ENCODE measurements at places on chromosomes 2 and 18.
A peak's percentile ranks its signal among the peaks of the same experiment; 100 is the strongest.

DNA sequence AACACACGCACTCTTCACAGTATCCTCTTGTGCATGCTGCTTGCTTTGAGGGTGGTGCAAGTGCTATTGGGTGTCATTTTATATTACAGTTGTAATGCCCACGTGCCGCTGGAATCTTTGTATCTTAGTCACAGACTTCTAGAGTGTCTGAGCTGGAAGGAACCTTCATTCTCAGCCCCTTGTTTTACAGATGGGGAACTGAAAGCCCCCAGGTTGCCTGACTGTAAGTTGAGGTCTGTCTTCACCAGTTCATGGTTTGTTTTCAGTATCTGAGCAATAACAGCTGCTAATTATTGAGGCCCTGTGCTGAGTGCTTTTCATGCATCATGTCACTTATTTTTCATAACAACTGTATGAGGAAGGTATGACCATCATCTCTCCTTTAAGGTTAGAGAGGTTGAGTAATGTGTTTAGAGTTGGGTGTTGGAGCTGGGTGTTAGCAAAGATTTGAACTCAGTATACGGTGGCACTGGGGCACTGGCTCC is 77.0 kb downstream of the PRKCE start:
- DNase-seq = no peak

- no peak for DNase-seq
These were observed 109.7 kb downstream of the B3GNT2 start for GRCh38 chr2:62305421-62306176.

GRCh38 chr2:226578879-226579278 is 220.7 kb downstream of the IRS1 start:
- DNase-seq = no peak

DNA sequence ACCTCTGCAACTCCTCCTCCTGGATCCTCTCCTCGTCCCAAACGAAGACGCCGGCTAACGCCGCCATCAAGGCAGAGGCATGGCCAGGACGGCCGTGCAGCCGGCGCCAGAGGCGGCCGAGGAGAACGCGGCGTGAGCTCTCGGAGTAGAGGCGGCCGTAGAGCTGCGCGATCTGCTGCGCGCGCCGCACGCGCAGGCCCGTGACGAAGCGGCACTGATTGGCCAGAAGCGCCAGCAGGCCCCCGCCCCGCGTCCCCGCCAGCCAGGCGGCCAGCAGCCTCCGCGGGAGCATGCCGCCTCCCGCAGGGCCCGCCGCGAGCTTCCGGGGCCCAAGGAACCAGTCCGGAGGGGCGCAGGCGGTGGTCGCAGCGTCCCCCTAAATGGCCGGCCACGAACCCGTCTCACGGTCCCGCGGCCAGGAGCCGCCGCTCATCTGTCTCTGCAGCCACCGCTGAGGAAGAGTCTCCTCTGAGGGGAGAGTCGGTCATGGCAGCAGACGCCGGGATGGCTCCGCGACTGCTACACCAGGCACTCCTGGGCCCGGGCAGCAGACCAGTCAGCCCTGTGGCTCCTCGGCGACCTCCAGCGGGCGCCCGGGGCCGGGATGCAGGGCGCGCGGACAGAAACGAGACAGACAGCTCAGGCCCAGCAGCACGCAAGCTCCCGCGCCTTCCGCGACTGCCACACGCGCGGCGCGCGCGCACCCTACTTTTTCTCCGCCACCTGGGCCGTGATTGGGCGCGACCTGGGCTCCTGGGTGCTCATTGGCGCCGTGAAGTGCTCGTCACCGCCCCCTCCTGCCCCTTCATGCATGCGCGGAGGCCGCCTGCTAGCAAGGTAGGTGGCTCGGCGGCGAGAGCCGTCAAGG is at the start of gene STARD7:
Gene STARD7, minus strand, starts transcription at position 685 of the 868 bp plus-strand sequence. Its CDS starts 393 bp downstream, at position 292.
- peak; percentile 96 for DNase-seq

DNA sequence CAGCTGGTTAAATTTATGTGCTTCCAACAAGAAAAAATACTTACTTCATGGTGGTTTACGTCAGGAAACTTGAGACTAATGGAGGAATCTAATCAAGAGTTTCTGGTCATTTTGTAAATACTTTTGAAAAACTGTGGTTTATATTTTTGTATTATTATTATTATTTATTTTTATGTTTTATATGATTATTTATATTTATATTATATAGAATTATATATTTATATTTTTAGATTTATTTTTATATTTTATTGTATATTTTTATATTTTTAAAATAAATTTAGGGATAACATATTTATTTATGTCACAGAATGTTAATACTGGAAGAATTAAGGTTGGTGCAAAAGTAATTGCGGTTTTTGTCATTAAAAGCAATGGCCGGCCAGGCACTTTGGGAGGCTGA is 474.5 kb upstream of the DDX18 start:
- DNase-seq = no peak

GRCh38 chr2:182906454-182906853 is 40.0 kb upstream of the FRZB start:
- DNase-seq = no peak

GRCh38 chr2:100178085-100178788 is 35.8 kb upstream of the AFF3 start:
- no peak for DNase-seq

DNA sequence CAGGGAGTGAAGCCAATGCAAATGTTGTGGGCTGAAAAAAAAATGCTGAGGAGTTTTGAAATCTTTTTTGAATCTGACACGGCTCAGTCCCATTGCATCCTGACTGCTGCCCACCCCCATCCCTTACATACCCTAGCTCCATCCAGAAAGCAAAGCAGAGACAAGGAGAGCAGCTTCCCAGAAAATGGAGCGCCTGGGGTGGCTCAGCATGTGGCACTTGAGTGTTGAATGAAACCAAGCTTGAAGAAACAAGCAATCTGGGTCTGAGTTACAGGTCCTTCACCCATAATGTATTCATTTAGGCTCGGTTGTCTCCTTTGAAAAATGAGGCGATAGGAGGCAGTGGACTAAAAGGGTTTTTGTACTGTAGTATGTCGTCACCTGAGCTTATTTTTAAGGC is 244.2 kb upstream of the ACVR2A start:
- DNase-seq = no peak

DNA sequence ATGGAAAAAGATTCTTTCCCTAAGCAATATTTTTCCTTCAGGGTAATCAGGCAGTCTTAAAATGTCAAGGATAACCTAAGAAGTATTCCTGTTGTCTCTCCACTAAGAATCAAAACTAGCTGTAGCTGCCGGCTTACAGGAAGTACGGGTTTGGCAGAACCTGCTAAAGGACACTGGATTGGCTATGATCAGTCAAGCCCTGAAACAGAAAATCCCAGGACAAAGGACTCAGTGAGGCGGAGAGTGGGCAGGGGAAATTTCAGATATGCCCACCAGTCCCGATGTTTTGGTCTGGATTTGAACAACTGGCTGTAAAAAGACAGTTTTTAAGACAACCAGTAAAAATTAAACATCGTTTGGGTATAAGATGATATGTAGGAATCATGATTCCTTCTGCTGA is 155.7 kb downstream of the HDAC4 start:
- no peak for DNase-seq

GRCh38 chr2:238085899-238086298 is 14.2 kb upstream of the ESPNL start:
- no peak for DNase-seq

DNA sequence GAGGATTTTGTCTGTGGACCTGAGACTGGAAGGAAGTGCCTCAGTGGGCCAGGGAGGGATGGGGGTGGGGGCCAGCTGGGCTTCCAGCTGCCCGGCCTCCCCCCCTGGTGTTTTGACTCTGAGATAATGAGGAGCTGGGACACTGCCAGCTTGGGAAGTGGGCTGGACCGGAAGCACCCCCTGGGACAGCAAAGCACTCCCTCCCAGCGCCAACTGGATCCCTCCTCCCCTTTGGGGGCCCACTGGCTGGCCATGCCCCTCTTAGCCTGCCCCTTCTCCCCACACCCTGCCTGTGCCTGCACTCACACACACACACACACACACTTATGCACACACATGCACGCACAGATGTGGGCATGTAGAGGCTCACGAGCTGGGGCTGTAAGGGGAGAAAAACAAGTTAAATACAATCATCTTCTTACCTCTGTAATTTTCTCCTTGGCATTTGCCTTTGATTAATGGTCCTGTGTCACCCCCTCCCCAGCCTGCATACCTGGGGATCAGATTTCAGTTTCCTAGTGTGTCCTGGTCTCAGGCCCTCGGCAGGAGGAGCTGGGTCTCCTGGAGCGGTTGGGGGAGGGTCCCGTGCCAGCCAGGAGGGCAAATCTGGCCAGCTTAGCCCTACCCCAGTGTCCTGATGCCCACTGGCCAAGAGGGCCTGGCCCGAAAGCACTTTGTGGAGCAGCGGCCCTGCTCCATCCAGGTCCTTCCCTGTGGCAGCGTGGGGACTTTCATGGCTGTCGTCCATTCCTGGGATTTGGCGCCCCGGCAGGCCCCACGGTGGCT is 3.6 kb downstream of the ITM2C start:
- DNase-seq = no peak

DNA sequence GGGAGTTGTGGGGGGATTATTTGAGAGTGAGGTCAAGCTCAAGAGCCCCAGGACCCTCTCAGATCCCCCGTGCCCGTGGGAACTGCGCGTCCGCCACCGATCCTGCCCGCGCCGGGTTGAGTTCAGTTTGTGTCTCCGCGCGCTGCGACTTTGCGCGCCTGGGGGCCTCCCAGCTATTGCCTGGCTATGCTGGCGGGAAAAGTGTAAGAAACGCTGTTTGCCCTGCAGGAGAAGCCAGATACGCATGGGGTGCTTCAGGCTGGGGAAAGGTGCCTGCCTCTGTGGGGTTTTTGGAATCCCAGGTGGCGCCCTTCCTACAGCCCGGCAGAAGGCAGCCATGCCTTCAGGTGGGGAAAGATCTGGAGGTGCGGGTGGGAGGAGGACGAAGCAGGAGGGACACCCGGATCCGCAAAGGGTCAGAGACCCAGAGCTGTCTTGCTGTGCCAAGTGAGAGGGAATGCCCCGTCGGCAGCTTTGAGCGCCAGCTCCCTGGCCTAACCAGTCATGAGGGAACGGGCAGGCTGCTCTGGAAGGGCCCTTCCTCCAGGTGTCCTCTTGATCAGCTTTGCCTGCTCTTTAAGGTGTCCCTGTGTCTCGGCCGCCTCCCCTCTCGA is 22.5 kb downstream of the TEX44 start:
- no peak for DNase-seq

DNA sequence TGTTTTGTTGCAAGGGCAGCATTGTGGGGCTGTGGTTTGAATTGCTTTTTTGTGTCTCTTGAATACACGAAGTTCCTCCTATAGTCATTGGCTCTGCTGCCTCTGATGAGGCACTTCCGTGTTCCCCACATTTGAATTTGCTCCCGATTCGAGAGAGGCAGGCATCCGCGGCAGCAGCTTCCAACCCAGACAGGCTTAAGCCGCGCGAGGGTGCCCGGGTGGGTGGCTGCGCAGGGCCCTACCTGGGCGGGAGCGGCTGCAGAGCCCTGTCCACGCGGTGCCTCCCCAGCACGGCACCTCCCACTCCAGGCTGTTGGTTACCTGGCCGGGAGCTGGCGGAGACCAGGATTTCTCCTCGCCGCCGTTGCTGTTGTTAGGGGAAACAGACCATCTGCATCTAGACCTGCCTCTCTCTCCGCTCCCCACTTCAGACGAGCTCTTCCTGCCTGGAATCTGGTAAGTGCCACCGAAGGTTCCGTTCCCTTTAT is 151.3 kb downstream of the NEDD4L start:
- DNase-seq = peak; percentile 2

- DNase-seq = no peak
These were observed 49.7 kb downstream of the APOB start for GRCh38 chr2:20994130-20994529.

- DNase-seq = no peak
These were observed 84.9 kb downstream of the BCL11A start for GRCh38 chr2:60468382-60469085.

- no peak for DNase-seq
These were observed 30.6 kb upstream of the PPP3R1 start for GRCh38 chr2:68282811-68283418.

GRCh38 chr18:9249254-9249653 is 85.3 kb upstream of the TWSG1 start:
- no peak for DNase-seq

- DNase-seq = no peak
These were observed 2.4 kb upstream of the ARHGEF4 start for GRCh38 chr2:130834091-130834930.

DNA sequence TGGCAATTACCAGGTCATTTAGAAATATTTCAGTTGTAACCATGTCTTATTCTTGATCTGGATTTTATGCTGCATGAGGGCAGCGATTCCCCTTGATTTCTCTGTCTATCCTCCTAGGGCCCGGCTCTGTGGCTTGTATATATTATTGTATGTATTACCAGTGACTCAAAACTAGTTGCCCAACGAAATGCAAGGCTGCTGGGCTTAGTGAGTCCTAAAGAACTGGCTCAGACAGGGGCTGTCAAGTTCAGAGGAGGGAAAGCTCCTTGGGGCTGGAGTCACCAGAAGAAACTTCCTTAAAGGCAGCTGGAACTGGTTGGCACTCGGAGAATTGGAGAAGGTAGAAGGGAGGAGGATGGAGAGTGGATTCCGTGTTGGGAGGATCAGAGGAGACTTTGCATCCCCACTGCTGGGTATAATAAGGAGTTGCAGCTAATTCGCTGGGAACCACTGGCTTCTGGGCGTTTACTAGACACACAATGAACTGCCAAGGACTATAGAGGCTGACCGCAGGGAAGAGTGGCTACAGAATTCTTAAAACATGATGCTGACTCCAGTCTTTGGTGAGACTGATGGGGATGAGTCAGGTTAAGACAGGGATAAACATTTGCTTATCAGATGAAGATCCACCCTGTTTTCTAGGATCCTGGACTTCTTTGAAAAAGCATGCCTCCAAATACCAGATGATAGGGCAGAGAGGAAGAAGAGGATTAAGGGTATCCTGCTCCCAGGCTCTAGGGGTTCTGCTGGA is 104.3 kb downstream of the PRKCE start:
- no peak for DNase-seq

- DNase-seq = no peak
These were observed 85.6 kb downstream of the NCOA1 start for GRCh38 chr2:24576617-24577016.

DNA sequence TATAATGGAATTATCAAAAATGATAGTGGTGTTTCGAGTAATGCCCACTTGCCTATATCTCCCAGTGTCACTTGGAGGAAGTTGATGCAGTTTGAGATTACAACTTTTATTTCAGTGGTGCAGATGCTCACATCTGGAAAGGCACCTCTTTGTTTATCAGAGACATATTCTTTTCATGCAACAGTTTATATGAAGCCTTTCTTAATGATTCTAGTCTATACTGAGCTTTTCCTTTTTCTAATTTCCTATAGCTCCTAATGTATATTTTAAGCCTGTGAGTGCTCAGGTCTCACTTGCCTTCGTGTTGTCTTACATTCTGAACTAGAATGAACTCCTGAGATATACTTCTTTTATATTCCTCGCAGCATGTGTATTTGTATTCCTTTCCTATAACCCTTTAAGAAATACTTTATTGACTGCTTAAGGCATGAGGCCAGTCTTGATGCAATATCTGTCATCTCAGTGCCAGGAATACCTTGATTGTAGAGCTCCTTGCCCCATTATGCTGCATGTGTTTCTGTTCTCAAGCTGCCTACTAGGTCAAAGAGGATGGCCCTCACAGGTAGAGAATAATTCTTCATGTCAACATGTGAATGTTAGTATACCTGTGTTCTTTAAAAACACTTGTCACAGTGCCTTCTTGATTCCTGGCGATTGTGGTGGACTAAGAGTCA is 52.6 kb downstream of the VRK2 start:
- no peak for DNase-seq

- DNase-seq = no peak
These were observed 100.2 kb downstream of the BCL11A start for GRCh38 chr2:60453301-60453700.
